ENCODE measurements at places on chromosomes 2 and 18. TPM values are rescaled to one million over a fixed set of nuclear protein-coding genes. Genes with fewer than 3 reads are reported as not detected.
A peak's percentile ranks its signal among the peaks of the same experiment; 100 is the strongest.

DNA sequence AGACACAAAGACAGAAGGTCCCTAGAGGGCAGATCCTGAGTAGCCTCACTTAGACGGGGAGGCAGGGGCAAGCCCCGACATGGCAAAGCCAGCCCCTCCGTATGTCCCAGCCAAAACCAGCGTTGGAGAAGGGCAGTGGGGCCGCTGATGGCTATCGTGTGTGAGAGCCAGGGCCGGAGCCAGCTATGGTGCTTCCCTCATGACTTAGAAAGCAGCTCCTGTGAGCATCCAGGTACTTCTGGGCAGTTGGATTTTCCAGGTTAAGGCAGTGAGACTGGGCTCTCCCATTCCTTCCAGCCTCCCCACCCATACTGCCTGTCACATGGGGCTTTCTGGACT is 31.2 kb upstream of the ROCK2 start:
- no peak overlapping the region for H3K27ac ChIP-seq
- H3K4me3 ChIP-seq: no peak overlapping the region
- H3K4me1 ChIP-seq: peaks cover 13% of the 10 kb centered on the region
- no peaks in the 10 kb centered on the region for H3K36me3 ChIP-seq
- H3K27me3 ChIP-seq: peaks cover 4% of the 10 kb centered on the region
- DNase-seq: no peak

- H3K36me3 ChIP-seq: peaks cover 9% of the 10 kb centered on the region
- DNase-seq: peak; percentile 63
- H3K4me1 ChIP-seq: peaks cover 24% of the 10 kb centered on the region
- no peak overlapping the region for H3K27ac ChIP-seq
- H3K27me3 ChIP-seq: peaks cover 32% of the 10 kb centered on the region
Observed at GRCh38 chr2:74554820-74555531, 456 bp downstream of the DOK1 start.

DNA sequence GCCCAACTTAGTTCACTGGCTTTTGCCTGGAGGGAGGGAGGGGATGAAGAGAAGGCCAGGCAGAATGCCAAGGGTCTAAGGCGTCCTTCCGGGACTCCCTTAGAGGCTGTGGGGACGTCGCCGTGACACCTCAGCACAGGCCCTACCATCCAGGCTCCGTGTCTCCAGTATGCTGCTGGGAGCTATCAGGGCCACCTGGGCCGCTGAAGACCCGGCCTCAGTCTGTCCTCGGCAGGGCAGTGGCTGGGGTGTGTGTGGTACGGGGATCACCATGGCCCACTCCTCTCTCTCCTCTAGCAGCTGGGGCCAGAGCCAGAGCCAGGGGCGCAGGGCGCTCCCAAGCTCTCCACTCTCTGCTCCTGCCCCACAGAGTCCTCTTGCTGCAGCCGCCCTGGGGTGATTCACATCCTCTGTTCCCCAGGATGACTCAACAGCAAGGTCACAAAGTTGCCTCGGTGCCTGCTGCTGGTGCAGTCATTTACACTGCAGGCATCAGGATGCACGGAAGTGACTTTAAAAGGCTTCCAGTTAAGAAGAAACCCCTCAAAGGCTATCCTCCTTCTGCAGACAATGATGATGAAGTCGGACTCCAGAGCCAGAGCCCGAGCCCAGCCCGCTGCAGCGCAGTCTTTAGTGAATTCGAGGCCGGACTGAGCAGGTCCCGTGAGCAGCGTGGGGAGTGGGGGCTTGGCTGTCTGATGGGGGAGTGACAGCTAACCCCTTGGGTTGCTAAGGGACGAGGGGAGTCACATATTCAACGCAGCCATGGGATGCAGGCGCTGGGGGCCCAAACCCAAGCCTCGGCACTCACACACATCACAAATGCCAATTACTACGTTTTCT is 31.9 kb downstream of the SNORC start:
- no peaks in the 10 kb centered on the region for H3K4me1 ChIP-seq
- H3K4me3 ChIP-seq: no peak overlapping the region
- no peak overlapping the region for H3K27ac ChIP-seq
- peaks cover 1% of the 10 kb centered on the region for H3K27me3 ChIP-seq
- no peaks in the 10 kb centered on the region for H3K36me3 ChIP-seq
- no peak for DNase-seq

- no peak overlapping the region for H3K4me3 ChIP-seq
- H3K4me1 ChIP-seq: no peaks in the 10 kb centered on the region
- DNase-seq: no peak
- peaks cover 1% of the 10 kb centered on the region for H3K27me3 ChIP-seq
Observed at GRCh38 chr2:73823916-73824523, 4.7 kb upstream of the STAMBP start.

Gene CPLX4
- not detected for total RNA-seq

Gene HOXD13
- 0.17 TPM for total RNA-seq
